ENCODE measurements at places on chromosomes 3 and 15.

DNA sequence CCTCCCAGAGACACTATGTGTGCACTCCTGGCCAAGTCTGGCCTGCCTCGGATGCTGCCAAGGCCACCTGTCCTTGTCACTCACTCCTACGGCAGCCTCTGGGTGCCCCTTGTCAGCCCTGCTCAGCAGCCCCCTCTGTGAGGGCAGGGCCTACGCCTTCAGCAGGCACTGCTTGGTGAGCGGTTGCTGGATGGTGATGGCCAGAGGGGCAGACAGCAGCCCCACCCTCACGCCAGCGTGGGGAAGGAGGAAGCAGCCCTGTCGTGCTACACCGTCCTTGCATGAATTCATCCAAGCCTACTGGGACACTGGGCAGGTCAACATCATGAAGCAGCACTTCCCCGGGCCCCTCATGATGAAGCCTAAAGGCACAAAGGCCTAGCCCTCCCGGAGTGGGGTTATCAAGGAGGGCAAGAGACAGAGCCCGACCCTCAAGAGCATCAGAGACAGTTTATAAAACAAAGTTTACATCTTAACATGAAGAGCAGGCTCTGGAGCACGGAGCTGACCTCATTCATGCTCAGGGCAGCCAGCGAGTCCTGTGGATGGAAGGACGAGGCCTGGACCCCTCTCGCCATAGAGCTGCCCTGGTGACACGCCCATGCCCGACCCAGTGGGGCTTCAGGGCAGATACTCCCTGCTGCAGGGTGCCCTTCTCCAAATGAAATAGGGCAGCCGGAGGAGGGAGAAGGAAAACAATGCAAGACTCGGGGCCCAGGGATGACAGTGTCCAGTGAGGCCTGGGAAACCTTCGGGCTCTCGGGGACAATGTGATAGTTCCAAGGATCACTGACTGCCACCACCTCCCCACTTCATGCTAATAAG, 25.3 kb downstream of the CHDH start:
- no peak for DNase-seq

DNA sequence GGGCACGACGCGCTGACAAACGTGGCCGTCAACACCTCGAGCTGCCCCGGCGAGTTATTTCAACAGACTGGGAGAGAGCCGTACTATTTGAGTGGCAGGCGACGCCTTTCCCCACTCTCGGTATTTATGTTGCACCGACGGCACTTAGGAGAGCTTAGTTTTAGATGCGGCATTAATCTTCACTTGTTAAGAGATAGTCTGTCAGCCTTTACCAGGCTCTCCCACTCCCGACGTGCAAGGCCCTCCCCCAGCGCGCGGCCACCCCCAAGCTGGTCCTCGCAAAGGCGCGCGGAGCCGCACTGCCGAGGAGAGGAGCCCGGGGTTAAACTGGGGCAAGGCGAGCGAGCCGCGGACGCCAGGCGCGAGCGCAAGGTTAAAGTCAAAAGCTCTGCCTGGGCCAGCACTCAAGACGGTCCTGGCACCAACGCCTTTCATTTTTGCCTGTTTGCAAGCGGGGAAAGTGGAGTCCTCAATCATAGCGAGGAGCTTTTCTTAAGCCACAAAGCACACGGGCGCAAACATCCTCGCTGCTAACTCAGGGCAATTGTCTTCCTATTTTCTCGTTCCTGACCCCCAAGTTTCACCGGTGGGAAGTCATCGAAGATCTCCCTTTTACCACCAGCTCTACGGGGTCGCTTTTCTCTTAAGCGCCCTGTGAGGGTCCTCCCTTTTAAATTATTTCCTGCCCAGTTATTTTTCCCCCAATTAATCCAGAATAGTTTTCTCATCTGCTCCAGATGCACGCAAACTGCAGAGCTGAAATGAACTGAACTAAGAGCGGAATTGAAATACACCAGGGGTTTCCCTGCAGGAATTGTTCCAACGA, 86.6 kb downstream of the NR2F2 start:
- no peak for DNase-seq

DNA sequence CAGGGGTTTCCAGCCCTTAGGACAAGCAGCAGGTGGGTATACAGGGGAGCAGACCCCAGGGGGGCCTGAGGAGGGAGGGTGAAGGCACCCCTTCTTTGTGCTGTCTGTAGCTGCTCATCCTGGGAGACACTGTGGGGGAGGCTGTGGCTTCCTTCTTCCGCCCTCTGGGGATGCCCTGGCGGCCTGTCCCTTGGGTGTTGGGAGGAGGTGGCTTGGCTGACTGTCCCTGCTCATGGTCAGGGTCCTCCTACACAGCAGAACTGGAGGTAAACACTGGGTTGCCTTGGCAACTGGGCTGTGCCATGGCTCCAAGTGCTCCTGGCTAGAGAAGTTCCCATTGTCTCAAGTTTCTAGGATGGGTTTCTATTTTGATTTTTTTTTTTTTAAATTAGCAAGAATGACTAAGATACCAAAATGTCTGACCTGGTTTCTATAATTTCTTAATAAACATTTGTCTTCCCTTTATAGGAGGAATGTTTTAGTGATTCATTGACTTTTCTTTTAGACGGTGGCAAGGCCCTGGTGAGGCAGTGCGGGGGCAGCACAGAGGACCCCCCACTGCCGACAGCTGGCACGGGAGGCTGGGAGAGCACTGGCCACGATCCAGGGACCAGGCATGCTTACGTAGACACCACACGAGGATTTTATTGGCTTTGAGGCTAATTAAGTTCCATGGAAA, 12.4 kb downstream of the KLF13 start:
- peak; percentile 88 for DNase-seq

- DNase-seq = no peak
These were observed 73.0 kb downstream of the SPRED1 start for GRCh38 chr15:38325648-38325990.

- DNase-seq = peak; percentile 90
These were observed 37.3 kb upstream of the RFTN1 start for GRCh38 chr3:16550676-16551341.

GRCh38 chr15:65400760-65401610, 21.8 kb downstream of the IGDCC4 start:
- DNase-seq = peak; percentile 70

GRCh38 chr3:49912881-49913281, 9.2 kb upstream of the MST1R start:
- DNase-seq = no peak

DNA sequence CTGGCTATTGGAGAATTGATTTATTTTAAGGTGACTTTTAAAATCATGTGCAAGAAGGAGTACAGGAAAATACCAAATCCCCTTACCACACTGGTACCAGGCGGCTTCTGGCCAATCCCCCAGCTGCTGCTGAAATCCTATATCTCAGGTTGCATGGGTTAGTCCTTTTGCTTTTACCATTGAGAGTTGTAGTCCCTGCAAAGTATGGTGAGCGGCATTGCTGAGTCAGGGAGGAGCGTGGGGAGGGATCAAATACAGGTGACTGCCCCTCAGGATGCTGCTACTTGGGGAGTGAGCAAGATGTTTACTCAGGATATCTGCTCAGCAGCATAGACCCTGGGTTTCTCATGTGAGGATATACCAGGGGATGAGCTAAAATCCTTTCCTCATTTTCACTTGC, 131.9 kb upstream of the STAC start:
- DNase-seq = no peak

DNA sequence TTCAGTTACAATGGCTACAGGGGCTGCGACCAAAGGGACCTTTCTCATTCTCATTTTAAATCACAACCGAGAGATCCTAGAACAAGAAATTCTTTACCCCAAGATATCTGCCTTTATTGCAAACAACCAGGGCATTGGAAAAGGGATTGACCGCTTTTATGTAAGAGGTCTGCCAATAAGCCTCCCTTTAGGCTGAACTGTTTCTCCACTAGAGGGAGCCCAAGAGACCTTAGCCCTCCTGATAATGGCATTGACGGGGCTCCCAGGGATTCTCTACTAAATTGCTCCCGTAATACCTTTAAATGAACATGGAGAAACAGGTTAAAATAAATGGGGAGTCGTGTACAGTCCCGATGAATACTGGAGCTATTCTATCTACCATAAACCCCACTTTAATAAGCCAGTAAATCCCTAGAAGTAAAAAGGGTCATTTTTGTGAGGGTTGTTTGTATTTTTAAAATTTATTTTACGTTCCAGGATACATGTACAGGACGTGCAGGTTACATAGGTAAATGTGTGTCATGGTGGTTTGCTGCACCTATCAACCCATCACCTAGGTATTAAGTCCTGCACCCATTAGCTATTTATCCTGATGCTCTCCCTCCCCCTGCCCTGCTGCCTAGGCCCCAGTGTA, 7.5 kb upstream of the IGSF10 start:
- DNase-seq = peak; percentile 69

- DNase-seq = no peak
These were observed 164.5 kb downstream of the RORA start for GRCh38 chr15:61064651-61065050.

GRCh38 chr15:24877174-24877573, 77.6 kb upstream of the SNRPN start:
- DNase-seq = no peak

DNA sequence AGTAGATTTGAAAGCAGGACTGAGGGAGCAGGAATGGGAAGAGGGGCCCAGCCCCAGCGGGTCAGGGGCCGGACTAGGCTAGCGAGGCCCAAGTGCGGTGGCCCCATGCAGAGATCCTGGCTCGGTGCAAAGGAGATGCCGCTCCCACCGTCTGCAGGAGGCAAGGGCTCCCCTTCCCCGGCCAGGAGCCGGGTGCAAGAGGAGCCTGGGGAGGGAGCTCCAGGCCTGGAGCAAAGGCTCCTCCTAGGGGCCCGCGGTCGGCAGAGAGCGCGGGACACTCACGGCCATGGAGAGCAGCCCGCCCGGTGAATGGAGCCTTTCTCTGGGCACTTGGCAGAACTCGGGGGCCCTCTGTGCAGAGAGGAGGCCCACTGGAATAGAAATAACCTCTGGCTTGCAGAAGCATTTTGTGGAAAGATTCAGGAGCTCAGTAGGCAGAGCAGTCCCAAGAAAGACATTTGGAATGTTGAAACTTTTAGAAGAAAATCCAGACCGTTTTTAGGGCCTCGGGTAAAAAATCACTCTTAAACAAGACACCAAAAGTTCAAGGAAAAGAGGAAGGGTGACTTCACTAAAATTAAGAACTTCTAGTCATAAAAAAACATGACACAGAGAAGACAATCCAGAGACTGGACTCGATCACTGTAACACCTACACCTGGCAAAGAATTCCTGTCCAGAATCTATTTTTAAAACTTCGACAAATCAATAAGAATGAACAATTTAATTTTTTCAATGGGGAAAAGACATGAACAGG, 43.0 kb upstream of the USP3 start:
- DNase-seq = no peak

- no peak for DNase-seq
These were observed 1.2 kb downstream of the GNAI2 start for GRCh38 chr3:50237133-50237651.
